ENCODE measurements at places on chromosomes 2 and 18.

DNA sequence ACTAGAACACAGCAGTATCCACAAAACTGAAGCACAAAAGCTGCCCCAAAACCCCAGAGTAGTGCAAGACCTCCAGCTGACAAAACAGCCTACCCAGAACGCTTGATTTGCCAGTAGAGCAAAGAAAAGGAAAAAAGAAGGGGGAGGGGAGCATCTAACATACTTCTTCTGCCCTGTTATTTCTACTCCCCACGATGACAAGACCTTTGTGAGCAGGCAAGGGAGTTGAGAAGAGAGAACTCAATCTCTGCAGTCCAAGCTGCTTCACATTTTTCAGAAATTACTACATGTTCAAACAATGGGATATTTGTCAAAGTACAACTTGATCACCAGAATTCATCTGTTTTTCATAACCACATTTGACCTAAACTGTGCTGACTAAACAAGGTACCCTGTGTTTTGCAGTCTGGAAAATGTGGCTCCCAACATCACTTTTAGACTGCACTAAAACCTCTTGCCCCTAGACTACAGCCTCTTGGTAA lies 286.7 kb downstream of the EXOC6B start:
- no peak for DNase-seq

GRCh38 chr2:205139822-205140463 lies 542.4 kb upstream of the NRP2 start:
- DNase-seq = peak; percentile 13

GRCh38 chr2:222074674-222075073 lies 224.1 kb downstream of the PAX3 start:
- DNase-seq = no peak

- DNase-seq = no peak
Observed at GRCh38 chr2:241629762-241630435, 7.1 kb downstream of the THAP4 start.

- DNase-seq = no peak
Observed at GRCh38 chr2:160042054-160042453, 20.4 kb downstream of the PLA2R1 start.

DNA sequence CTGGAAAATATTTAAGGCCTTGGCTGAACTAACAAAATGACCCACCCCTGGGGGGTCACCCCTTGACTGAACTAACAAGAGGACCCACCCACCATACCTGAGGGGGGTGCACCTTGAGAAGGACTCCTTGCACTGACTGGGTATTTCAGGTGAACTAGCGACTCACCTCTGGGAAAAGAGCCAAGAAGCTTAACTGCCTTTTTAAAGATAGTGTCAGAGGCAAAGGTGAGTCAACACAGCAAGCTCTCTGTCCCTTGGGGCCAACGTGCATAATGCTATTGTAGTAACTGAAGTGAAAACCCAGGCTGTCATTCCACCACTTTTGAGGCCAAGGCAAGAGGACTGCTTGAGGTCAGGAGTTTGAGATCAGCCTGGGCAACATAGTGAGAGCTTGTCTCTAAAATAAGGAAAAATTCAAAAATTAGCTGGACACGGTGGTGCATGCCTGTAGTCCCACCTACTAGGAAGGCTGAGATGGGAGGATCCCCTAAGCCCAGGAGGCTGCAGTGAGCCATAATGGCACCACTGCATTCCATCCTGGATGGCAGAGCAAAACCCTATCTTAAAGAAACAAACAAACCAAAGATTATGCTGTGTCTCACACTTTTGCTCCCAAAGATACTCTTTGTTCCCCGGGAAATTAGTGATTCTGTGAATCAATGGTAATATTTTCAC lies 36.4 kb upstream of the ZCCHC2 start:
- no peak for DNase-seq

DNA sequence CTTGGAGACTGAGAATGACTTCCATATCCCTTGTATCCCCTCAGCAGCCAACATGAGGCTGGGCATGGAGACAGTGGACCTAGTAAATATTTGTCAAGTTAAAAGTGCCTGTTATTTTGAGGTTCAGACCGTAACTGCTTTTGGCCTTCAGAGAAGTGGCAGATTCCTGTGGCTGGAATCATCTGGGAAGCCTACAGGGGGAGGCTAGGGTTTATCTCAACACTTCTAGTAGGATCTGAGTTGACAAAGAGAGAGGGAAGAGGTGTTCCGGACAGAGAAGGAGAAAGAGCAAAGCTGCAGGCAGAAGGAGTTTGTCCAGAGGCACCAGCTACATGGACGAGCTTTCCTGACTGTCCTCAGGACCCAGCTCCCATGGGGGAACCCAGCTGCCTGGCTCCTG lies 27.0 kb downstream of the SLC14A2 start:
- no peak for DNase-seq

DNA sequence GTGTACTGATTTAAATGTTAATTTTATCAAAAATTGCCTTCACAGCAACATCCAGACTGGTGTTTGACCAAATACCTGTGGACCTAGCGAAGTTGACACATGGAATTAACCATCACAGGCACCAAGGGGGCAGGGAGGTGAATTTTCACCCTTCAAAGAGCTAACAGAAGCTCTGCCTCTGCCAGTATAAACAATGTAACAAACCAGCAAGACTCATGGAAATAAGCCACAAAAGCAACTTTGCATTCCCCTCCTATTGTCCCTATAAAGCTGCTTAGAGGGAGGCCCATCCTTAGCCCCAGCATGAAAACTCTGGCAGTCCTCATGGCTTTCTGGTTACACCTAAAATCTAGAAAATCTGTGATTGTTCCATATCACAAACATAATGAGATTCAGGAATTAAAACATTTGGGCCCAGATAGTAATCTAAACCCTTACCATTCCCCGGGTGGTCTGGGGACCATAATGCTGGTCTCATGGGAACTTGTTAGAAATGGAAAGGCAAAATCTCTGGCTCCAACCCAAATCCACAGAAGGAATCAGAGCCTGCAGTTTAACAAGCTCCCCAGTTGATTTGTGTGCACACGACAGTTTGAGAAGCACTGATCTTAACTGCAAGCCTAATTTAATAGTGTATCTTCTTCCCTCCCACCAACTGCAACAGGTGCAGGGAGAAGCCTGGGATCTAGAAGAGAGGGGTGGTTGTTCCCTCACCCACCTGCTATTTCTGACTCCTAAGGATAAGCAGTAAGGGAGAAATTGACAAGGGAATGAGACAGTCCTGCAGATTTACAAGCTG lies 23.1 kb downstream of the SERPINB11 start:
- DNase-seq = no peak

DNA sequence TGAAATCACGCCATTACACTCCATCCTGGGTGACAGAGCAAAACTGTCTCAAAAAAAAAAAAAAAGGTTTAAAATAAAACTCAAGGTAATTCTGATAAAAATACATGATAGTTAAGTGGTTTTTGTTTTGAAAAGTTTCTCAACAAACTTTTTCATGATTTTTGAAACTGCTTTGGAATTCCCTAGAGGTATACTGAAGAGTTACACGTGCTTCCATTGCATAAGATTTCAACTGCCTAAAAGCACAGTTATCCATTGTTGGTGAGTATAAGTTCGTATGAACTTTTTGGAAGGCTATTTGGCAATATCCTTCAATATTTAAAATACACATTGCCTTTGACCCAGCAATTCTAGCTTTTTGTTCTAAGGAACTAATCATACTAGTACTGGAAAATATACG lies 74.9 kb downstream of the USP34 start:
- DNase-seq = no peak

DNA sequence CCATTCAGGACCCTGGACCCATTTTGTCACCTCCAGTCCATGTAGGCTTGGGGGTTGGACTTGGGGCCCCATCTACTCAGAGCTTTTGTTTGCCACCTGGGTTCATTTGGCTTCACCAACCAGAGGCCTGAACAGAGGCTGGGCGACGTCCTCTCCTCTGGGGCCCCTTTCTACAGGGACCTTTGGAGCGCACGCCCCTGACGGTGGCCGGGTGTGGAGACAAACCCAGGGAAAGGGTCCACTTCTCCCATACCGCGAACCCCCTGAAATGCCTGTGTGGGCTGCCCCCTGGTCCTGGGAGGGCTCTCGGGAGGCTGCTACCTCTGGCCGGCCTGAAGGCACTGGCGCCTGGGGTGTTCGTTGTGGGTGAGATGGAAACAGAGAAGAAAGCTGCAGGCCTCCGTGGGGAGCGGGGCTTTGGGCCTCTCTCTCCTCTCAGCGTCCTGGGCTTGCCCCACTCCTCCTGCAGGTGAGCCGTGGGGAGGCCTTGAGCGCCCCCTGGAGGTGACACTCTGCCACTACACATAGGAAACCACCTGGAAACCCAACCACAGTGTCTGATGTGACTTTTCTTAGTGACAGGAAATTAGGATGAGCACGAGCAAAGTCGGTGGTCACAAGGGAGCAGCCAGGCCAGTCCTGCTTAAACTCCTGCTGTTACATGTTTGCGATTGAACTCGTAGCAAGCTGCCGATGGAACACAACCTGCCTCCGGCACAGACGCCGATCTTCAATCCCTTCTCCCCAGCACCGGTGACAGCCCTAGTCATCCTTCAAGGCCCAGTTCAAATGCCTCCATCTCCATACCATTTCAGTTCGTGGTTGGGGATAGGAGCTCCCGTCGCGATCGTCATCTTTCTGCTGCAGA lies 12.0 kb upstream of the NTSR2 start:
- DNase-seq = peak; percentile 63

GRCh38 chr2:100520224-100520623 lies 42.6 kb upstream of the PDCL3 start:
- no peak for DNase-seq

- DNase-seq = no peak
Observed at GRCh38 chr2:157182204-157182709, 75.2 kb upstream of the GALNT5 start.

- DNase-seq = no peak
Observed at GRCh38 chr2:158667586-158667985, 127.5 kb upstream of the DAPL1 start.

- DNase-seq = no peak
Observed at GRCh38 chr18:275486-275885, 7.6 kb upstream of the THOC1 start.

DNA sequence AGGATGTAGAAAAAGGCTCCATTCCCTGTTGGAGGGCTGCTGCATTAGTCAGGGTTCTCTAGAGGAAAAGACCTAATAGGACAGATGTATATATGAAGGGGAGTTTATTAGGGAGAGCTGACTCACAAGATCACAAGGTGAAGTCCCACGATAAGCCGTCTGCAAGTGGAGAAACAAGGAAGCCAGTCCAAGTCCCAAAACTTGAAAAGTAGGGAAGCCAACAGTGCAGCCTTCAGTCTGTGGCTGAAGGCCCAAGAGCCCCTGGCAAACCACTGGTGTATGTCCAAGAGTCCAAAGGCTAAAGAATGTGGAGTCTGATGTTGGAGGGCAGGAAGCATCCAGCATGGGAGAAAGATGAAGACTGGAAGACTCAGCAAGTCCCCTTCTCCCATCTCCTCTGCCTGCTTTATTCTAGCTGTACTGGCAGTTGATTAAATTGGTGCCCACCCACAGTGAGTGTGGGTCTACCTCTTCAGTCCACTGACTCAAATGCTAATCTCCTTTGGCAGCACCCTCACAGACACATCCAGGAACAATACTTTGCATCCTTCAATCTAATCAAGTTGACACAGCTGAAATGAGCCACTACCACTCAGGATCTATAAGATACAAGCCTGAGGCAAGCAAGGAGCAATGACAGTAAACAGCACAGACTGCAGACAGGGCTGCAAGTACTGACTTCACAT lies 30.0 kb upstream of the ATG16L1 start:
- DNase-seq = no peak

DNA sequence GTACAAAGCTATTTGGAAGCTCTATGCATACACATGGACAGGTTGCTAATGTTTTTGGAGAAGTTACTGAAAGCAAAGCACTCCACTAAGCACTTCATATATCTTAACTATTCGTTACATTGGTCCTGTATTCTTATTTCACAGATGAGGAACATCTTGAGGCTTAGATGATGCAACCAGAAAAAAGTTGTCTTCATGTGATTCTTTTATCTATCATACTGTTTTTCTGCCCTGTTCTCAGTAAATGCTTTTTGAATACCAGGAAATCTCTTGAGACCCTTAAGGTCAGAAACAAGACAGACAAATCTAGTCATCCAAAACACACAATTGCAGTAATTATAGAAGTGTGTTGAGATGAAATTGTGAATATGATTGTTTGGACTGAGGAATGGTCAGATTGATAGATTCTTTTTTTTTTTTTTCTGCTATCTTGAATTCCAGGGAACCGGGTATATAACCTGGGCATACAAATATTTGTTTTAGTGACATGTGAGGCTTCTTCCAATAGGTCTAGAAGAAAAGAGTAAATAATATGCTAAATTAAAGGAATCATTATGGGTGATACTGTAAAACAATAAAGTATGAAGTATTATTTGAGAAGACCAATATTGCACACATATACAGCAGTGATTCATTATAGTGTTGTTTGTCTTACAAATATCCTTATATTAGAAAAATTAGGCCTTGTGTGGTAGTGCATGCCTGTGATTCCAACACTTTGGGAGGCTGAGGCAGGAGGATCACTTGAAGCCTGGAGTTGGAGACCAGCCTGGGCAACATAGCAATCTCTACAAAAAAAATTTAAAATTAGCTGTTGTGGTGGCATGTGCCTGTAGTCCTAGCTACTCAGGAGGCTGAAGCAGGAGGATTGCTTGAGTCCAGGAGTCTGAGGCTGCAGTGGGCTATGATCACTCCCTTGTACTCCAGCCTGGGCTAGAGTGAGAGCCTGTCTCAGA lies 33.7 kb downstream of the EHBP1 start:
- no peak for DNase-seq

DNA sequence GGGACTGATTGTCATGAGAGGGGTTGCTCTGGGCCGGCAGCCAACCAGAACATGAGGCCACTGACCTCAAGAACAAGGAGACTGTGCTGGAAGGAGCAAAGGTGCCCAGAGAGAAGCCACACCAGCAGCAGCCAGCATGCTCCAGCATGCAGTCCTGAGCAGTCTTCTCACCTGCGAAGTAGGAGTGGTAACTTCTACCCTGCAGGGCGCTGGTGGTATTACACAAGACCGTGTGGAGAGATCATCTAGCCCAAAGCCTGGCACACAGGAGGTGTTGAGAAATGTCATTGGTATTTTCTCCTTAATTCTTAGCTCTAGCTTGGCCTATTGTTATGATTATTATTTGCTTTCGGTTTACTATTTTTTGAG lies 132.7 kb downstream of the TSN start:
- DNase-seq = no peak

GRCh38 chr2:223971-224760 lies 39.7 kb downstream of the SH3YL1 start:
- no peak for DNase-seq

- DNase-seq = no peak
Observed at GRCh38 chr2:12733846-12734245, 17.1 kb downstream of the TRIB2 start.

GRCh38 chr18:9913151-9913525 lies 678 bp upstream of the VAPA start:
- DNase-seq = no peak

DNA sequence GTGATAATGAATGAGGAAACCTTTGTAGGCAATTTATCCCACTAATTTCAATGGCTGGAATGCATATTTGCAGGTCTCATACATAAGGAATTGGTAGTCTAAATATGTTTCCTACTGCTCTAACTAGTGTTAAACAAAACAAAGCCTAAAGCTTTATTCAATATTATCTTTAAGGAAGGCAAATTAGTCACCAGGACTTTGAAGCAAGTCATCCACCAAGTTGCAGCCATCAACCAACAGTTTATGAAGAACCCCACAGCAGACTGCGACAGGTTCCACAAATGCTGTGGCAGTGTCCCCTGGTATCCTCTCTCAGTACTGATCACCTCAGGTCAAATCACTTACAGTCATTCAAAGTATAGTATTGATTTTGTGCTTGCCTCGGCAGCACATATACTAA lies 181.5 kb upstream of the ZFP36L2 start:
- no peak for DNase-seq
